ELF-1 (cell line): ENCODE measurements at places on chromosomes 6 and 20.

DNA sequence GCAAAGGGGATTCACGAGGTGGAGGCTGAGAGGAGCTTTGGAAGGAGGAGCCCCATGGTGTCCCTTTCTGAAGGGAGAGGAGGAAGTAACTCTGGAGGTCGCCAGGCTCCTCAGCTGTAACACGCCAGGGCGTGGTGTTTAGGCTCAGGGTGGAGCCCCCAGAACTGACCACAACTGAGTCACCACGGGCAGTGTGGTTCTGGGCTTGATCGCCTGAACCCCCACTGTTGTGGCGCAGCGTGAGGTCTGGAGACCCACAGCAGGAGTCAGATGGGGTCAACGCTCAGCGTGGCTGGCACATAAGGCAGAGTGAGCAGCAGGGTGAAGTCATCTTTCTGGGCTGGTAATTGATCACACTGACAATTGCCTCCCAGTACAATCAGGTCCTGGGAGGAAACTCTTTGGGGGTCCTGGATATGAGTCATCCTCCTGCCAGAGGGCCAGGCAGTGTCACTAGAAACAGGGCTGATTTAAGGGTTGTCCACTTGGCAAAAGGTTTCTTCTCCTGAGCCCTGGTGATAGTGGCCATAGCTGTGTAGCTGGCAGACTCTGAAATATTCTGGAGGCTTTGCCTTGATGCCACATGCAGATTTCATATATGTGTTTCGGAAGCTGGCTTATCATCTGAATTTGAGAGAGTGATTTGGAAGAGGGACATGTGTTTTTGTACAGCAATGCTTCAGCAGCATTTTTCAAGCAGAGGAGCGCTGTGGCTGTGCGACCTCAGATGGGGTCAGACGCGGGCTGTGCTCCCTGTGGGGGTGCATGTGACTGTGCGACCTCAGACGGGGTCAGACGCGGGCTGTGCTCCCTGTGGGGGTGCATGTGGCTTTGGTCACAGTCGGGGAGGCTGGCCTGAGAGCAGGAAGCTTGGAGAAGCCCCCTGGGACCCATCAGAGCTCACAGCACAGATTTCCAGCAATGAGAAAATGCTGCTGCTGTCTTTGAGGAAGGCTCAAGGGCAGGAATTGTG is 50.0 kb downstream of the SYNJ2 start:
- DNase-seq: peak; percentile 49

- DNase-seq: no peak
Measured at GRCh38 chr6:158501360-158502262, 58.3 kb upstream of the TMEM181 start.

DNA sequence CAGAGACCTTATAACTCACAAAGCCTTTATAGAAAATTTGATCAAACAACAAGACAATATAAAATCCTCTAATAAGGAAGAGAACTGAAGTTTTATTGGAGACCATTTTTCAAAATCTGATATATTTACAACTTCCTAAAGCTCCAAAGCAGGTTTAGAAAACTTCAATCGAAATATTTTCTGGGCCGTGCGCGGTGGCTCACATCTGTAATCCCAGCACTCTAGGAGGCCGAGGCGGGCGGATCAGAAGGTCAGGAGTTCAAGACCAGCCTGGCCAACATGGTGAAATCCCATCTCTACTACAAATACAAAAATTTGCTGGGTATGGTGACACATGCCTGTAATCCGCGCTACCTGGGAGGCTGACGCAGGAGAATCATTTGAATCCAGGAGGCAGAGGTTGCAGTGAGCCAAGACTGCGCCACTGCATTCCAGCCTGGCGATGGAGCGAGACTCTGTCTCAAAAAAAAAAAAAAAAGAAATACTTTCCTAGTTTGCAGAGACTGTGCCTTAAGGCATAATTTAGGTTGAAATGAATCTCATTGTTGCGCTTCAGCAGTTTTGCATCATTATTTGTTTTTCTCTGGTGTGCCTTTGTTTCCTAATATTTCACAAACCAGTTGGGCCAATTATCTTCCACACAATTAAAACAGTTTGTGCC is 60.6 kb upstream of the ASIP start:
- peak; percentile 33 for DNase-seq

DNA sequence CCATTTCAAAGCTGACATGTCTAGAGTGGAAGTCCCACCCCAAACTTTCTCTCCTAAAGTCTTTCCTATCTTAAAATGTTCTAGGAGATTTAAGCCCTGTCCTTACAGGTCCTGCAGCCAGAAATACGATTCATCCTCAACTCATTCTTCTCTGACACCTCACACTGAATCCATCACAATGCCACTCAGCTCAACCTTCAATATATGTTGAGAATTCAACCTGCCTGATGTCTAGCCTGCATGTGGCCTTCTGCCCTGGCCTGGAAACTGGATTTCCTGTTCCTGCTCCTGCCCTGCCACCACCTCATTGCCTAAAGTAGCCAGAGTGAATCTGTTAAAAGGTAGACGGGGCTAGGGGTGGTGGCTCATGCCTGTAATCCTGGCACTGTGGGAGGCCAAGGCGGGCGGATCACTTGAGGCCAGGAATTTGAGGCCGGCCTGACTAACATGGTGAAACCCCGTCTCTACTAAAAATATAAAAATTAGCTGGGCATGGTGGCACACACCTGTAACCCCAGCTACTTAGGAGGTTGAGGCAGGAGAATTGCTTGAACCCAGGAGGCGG is 345.9 kb downstream of the CDH26 start:
- DNase-seq: no peak

DNA sequence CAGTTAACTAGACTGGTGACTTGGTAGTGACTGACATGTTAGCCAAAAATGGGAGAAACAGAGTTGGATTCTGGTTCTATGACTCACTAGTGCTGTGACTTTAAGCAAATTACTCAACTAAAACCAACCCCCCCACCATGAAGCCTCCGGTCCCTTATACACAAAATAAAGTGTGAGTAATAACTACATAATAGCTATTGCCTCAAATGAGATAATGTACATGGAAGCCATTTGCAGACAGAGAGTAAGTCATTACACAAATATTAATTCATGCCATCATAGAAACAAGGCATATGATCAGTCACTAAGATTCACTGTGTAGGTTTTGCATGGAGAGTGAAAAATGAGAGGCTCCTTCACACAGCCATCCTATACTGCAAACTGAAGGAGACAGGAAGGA is 111.9 kb downstream of the HIVEP2 start:
- no peak for DNase-seq

GRCh38 chr6:15017261-15017660 is 228.6 kb upstream of the JARID2 start:
- peak; percentile 91 for DNase-seq

DNA sequence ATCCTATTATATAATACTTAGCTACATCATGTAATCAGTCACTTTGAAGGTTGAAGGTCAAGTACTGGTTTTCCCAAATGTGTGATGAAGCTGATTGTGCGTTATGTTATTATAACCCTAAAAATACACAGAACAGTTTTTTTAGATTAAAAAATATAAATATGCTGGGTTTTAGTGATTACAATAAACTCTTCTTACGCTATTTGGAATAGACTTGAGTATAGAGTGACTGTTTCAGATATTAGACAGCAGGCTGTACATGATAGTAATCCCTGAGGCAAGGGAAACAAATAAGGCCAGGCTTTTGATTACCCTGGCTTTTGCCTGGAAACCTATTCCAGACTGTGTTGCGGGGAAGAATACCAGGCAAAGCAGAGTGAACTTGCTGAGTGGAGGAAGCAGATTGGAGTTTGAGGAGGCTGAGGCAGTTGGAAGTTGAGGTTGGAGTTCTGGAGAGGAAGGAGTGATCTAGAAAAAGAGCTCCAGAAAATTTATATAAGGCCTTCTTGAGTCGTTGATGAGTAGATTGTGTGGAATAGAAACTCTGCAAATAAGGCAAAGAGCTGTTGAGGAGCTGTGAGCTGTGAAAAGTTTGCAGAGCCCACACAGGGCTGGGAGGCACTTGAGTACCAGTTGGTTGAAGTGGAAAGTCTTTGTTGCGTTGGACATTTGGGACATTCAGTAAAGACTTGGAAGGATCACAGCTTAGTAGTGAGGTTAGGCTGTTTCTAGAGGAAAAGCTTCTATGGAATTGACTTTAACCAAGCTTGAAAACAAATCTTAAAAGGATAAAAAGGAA is 26.4 kb downstream of the MAP3K4 start:
- no peak for DNase-seq

DNA sequence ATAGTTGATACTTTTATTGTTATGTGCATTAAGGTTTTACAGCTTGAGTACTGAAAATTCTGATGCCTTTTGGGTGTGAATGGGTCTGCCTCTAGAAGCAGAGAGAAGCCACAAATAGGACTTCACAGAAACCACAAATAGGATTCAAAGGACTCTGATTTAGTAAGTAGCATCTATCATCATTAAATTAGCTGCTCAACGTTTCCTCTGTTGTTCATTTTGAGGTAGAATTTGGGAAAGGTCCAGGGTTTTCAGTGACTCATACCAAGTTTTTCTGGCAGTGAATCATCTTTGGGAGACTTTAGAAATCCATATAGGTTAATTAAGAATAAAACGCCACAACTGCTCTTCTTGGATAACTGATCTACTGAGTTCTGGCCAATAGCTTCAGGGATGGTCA is 105.1 kb downstream of the PHF3 start:
- DNase-seq: no peak

DNA sequence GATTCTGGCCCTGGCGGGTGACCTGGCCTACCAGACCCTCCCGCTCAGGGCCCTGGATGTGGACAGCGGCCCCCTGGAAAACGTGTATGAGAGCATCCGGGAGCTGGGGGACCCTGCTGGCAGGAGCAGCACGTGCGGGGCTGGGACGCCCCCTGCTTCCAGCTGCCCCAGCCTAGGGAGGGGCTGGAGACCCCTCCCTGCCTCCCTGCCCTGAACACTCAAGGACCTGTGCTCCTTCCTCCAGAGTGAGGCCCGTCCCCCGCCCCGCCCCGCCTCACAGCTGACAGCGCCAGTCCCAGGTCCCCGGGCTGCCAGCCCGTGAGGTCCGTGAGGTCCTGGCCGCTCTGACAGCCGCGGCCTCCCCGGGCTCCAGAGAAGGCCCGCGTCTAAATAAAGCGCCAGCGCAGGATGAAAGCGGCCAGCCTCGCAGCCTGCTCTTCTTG is 868 bp upstream of the SLC2A4RG start:
- peak; percentile 82 for DNase-seq

DNA sequence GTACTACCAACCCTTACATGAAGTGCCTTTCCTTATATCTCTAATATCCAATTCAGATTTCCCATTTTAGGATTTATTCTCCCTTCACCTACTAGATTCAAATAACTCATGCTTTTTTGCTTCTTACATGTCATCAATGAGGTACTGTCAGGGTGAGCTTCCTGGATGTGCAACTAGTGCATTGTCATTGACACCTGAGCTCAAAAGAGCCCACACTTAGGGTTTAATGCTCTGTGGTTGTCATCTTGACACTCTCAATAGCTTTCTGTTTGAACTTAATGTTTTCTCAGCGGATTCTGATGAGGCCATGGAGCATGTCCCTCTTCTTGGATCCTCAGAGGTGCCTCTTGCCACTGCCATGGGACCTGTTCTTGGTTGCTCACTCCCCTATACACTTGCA is 1033.3 kb upstream of the EYS start:
- DNase-seq: no peak

- no peak for DNase-seq
Measured at GRCh38 chr6:98967616-98968015, 19.9 kb upstream of the FBXL4 start.

GRCh38 chr6:169254456-169255316 is 1.0 kb upstream of the THBS2 start:
- DNase-seq: peak; percentile 15

DNA sequence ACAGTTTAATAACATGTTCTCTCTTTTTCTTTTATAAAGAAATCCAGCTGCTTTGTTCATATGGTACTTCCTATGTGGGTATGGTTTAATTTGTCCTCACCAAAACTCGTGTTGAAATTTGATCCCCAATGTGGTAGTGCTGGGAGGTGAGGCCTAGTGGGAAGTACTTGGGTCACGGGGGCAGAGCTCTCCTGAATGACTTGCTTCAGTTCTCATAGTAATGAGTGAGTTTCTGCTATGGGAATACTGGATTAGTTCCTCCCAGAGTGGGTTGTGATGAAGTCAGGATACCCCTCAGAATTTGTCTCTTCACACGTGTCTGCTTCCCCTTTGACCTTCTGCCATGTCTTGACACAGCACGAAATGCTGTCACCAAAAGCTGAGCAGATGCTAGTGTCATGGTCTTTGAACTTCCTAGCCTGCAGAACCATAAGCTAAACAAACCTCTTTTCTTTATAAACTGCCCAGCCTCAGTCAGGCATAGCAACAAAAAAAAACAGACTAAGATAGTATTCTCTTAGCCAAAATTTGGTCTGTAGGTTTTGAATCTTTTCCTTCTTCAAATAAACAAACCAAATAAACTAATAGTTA is 87.8 kb upstream of the HS3ST5 start:
- peak; percentile 26 for DNase-seq

GRCh38 chr6:135540207-135540840 is 42.8 kb upstream of the AHI1 start:
- no peak for DNase-seq

GRCh38 chr6:343960-344815 is 47.4 kb upstream of the IRF4 start:
- DNase-seq: no peak

- no peak for DNase-seq
Measured at GRCh38 chr6:123580331-123580730, 56.4 kb downstream of the TRDN start.

DNA sequence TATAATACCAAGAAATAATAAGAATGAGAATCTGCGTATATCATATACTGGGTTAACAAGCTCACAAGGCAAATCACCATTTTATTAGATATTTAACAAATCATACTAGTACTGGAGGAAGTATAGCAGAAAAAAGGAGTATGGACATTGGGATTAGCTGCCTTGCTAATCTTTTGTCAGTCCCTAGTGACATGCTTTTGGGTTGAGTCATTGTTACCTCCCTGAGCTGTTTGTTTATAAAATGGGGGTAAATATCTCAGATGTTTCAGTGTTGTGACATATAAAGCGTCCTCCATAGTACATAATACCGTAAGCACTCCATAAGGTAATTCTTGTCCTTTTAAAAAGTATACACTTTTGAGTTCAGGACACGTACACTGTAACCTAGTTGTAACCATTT is 107.0 kb downstream of the ESR1 start:
- DNase-seq: no peak

GRCh38 chr6:45930420-45931040 is 85.1 kb downstream of the CLIC5 start:
- DNase-seq: peak; percentile 85

- peak; percentile 81 for DNase-seq
Measured at GRCh38 chr20:18057101-18057993, at the start of gene OVOL2. OVOL2 (minus strand) TSS chr20:18057916; CDS start chr20:18057634, 282 bp downstream.

DNA sequence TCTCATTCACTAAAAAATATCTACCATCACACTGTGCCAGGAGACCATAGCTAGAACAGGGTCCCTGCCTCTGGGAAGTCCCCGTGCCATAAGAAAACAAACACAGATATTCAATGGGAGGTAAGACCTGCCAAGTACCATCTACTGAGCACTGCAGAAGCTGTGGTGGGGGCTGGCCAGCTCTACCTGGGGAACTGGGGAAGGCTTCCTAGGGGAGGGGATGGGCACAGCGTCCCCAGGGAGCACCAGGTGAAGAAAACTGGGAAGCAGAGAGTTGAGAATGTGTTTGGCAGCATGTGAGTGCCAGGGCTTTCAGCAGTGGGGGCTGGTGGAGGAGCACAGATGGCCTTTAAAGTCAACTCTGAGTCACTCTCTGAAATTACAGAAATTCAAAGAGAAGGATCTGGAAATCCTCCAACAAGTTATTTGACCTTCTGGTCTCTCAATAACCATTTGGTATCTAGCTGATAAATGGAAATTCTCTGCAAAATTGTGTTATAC is 85.2 kb downstream of the SHLD1 start:
- DNase-seq: no peak
